H1 (cell line): ENCODE measurements at places on chromosomes 3 and 15. TPM values are rescaled to one million over a fixed set of nuclear protein-coding genes. Genes with fewer than 3 reads are reported as not detected.

GRCh38 chr15:59436774-59437141, 1.2 kb upstream of the FAM81A start:
- no peak for DNase-seq

DNA sequence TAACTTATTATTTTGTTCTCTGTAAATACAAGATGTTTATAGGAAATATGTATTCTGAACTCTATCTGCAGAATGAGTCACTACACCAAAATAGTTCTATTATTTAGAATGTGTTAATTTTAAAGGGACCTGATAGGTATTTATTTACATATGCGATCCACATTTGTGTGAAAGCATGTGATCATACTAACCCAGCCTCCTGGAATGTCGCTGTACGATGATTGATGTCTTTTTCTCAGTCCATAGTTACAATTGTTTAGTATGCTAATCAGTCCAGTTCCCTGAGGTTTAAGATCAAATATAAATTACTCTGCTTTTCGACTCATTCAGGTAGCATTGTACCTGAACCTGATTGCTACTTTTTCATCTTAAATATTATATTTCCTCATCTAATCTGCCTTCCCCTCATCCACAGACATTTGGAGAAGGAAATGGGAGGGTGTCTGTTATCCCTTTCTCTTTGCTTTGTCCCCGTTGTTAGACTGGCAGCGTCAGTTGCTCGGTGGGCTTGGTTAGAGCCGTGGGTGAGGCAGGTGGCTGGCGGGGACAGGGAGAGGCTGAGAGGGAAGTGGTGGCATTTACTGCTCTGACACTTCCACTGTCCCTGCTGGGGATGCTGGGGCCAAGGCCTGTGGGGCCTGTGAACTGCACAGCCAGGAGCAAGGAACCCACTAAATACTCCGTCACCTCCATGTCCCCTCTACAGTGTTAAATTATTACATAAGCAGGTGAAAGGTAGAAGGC, 27.8 kb upstream of the NR2E3 start:
- no peak for DNase-seq

- no peak for DNase-seq
Measured at GRCh38 chr15:89002281-89002761, 85.9 kb upstream of the ABHD2 start.

BUB1B gene
- 31.7 and 48.9 TPM in 2 replicates for polyA plus RNA-seq

DNA sequence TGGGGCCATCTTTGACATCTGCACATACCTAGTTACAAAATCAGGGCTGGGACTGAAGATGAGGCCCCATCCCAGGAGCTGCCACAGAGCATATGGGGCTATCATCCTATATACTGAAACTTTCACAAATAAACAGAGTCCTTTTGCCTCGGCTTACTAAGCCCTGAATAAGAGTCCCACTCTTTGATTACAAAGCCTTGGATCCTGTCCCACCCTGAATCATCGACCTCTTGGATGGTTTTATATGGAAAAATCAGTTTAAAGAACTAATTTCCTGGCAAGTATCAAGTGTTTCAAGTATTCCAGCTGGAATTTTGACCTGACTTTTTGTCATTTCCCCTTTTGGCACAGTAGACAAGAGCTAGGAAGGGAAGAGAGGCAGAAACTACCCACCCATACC, 331.3 kb upstream of the FRG2C start:
- DNase-seq, result no peak

DNA sequence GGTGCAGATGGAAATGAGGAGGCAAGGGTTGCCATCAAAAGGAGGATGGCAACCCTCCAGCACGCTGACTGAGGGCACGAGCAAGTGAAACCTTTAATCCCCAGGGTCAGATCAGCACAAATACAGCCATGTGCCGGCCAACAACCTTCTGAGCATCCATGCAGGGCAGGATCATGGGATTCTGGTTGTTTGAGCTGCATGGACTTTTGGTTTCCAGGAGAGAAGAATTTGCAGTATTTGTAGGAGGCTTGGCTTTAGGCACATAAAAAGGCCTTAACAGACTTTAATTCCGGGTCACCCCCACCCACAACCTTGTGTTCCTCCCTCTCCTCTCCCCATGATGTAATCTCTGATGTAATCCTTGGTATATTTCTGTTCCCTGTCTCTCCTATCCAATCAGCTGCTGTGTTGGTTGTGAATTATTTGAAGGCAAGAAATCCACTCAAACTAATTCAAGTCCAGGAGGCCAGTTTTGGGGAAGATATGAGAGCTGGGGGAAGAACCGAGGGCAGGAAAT, 254.3 kb downstream of the SHQ1 start:
- DNase-seq, result no peak

GRCh38 chr3:16102905-16103364, 71.5 kb upstream of the GALNT15 start:
- DNase-seq, result no peak

ACTRT3 gene
- 3.0 and 3.4 TPM in 2 replicates for polyA plus RNA-seq

CNTN3 gene
- 0.03 and 0.11 TPM in 2 replicates for polyA plus RNA-seq

DNA sequence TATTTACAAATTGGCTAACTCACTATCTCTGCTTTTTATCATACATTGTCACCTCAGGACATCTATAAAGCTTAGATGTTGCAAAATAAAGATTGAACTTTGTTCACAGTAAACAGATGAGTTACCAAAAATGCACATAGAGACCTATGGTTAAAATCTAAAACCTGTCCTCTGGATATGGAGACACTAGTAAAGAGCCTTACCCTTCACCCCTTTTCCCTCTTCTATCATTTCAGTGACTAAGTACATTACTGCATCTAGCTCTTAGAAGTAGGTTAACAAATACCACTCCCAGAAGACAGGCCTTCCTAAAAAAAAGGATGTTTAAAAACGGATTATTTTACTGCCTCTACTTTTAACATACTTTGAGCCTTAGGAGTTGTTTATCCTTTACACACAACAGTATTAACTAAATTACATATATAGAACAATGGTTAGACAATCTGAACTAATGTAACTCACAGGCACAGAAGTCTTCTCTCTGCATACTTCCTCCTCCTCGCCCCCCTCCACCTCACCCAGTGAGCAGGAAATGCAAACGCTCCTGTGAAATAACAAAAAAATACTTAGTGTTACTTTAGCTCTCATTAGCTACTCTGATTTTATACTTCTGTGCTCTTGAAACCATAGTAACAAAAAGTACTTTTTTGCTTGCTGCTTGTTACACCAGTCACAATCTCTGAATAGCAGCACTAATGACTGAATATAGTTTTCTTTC, 23.3 kb downstream of the IREB2 start:
- no peak for DNase-seq

DNA sequence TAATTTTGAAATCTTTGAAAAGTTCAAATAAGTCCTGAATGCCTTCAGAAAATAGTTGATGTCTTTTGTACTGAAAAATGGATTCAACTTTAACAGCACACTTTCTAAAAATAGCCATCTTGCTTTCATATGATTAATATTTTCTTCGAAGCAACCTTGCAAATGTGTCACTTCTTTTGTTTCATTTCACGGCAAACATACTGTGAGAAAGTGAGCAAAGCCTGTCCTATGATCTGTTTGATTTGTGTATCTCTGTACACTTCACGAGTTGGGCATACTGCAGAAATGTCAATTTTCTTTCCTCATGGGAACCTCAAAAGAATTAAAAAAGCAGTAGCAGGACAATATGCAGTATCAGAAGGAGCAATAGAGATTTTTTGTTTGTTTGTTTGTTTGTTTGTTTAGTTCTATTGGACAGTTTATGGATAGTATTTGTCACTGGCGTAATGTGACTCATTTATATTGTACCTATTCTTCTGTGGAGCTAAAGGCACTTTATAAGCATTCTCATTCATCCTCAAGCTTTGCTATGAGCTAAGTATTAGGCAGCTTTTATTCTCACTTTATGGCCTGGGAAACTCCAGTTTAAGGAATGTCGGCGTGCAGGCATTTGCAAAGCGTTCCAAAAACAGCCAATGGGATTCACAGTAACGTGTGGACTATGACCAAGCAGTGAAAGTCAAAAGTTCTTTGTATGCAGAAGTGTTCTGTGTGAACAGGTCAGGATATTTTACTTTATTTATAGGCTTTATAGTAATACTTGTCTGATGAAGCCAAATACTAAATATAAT, 572.0 kb downstream of the NAALADL2 start:
- no peak for DNase-seq

GRCh38 chr3:97822359-97822775, 556 bp downstream of the CRYBG3 start:
- no peak for DNase-seq

GAP43 gene
- polyA plus RNA-seq, result 9.6 and 11.2 TPM in 2 replicates

DNA sequence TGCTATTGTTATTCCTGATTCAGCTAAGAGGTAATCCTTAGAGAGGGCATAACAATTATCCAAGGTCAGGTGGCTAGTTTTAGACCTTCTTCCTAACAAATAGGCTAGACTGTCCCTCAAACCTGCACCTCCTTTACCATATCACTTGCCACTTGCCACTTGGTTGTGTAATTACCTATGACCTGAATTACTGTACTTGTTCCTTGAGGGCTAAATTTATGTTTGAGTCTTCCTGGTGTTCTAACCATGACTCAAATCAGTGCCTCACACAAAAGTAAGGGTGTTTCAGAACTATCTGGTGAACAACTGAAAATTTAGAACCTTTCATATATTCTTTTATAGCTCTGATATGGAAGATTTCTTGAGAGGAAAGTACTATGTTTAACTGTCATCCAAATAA, 365.8 kb upstream of the SEMA6D start:
- DNase-seq, result no peak

DNA sequence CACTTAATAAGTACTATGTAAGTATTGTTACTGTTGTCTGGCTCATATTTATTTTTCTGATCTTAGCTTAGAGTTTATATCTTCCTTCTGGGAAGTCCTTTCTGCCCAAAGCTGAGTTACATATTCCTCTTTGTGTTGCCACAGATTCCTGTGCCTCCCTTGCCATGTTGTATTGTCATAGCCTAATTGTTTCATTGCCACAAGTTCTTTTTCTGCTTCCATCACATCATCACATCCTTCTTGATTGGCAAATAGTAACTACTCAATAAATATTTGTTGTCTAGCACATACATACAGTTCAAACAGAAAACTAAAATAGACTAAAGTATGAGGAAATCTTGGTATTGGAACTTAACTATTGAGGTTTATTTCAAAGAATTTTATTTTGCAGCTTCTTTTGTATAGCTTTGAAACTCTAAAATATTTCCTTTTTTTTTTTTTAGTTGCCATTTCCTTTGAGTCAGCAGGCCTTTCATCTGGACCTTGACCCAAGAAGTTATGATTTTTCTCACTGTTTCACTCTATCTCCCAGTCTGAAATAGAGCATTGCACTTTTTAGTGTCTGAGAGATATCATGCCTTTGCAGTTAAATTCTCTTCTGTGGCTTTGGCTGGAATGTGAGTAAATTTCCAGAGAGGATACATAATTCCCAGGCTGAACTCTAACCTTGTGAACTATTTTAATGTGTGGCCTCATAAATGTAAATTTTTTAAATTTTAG, 98.2 kb downstream of the ZNF609 start:
- DNase-seq, result no peak
